SK-MEL-5 (cell line): ENCODE measurements at places on chromosomes 4 and X.
A peak's percentile ranks its signal among the peaks of the same experiment; 100 is the strongest.

DNA sequence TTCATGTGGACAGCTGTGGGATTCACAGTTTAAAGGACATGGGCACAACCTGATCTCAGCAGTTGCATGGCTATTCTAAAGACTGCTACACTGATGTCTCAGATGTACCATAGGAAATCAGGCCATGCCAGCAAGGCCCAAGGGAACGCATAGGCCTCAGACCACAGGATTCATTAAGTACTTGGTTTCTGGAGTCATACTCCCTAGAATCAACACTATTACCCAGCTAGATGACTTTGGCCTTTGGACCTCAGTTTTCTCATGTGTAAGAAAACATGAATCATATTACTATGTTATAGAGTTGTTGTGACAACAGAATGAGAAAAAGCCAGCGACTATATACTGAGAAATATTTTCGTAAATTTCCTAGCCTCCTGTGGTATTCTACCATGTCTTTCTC lies 67.9 kb downstream of the NHS start:
- DNase-seq = no peak

DNA sequence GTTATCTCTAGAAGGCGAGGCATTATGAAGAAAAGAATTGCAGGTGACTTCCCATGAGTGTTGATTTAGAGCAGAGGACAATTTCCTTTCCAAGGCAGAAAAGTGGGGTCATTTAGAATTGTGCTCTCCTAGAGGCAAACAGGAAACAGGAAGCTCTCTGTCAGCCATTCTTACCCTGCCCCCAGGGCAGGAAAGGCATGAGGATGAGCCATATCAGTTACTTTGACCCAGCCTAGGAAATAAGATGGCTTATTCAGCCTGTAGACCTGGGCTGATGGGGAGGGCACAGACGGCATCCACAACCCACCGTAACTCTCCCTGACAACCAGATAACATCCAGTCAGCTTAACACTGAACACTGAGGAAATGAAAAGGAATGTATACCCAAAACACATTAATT lies 88.8 kb upstream of the KDR start:
- peak; percentile 37 for DNase-seq

DNA sequence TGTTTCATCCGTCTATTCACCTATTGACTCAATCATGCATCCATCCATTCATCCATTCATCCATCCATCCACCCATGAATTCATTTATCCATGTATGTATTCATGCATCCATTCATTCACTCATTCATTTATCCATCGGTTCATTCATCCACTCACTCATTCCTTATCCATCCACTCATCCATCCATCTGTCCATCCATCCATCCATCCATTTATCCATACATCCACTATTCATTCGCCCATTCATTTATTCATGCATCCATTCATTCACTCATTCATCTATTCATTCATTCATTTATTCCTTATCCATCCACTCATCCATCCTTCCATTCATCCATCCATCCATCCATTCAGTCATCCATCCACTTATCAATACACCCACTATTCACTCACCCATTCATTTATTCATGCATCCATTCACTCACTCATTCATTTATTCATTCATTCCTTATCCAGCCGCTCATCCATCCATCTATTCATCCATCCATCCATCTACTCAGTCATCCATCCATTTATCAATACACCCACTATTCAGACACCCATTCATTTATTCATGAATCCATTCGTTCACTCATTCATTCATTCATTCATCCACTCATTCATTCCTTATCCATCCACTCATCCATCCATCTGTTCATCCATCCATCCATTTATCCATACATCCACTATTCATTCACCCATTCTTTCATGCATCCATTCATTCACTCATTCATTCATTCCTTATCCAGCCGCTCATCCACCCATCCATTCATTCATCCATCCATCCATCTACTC lies 11.2 kb downstream of the P2RY8 start:
- DNase-seq = no peak

GRCh38 chr4:34466411-34466810 lies 1777.9 kb downstream of the ARAP2 start:
- DNase-seq = no peak

DNA sequence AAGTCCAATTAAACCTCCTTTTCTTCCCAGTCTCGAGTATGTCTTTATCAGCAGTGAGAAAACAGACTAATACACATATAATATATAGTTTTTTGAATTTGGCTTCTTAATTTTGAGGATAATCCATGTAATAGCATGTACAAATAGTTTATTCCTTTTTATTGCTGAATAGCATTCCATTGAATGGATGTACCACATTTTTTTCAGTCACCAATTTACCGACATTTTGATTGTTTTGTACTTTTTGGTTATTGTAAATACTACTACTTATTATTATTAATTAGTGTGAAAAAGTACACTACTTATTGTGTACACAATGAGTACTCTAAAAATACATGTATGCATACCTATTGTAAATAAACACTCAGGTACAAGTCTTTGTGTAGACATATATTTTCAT lies 42.3 kb upstream of the ANXA10 start:
- DNase-seq = no peak

DNA sequence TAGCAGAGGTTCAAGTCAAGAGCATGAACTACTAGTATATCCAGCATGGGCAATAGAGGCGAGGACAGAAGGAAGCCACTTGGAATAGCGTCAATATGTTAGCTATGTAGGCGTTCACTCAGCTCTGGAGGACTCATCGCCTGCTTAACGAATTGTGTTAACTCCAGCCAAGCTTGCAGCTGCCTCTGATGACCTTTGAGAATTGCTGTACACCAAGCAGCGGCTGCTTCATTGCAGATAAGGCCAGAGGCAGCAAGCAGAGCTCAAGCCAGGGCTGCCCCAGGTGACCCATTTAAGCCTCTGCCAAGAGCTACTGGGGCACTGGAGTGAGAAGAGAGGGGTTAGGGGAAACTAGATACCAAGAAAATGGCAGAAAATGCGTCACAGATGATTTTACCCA lies 160.2 kb upstream of the IGFBP7 start:
- no peak for DNase-seq
